ENCODE measurements at places on chromosomes 1 and 21. TPM values are rescaled to one million over a fixed set of nuclear protein-coding genes. Genes with fewer than 3 reads are reported as not detected.

OR2L13 gene
- 2.6 TPM for total RNA-seq

MAEL gene
- total RNA-seq, result 2.8 TPM

MANEAL gene
- 23.2 TPM for total RNA-seq

GRHL3 gene
- total RNA-seq, result 1.2 TPM

OR14K1 gene
- total RNA-seq, result not detected

LCE1F gene
- not detected for total RNA-seq

Data from cerebellum (tissue), 4 donors.